ENCODE measurements at places on chromosomes 3 and 15.

DNA sequence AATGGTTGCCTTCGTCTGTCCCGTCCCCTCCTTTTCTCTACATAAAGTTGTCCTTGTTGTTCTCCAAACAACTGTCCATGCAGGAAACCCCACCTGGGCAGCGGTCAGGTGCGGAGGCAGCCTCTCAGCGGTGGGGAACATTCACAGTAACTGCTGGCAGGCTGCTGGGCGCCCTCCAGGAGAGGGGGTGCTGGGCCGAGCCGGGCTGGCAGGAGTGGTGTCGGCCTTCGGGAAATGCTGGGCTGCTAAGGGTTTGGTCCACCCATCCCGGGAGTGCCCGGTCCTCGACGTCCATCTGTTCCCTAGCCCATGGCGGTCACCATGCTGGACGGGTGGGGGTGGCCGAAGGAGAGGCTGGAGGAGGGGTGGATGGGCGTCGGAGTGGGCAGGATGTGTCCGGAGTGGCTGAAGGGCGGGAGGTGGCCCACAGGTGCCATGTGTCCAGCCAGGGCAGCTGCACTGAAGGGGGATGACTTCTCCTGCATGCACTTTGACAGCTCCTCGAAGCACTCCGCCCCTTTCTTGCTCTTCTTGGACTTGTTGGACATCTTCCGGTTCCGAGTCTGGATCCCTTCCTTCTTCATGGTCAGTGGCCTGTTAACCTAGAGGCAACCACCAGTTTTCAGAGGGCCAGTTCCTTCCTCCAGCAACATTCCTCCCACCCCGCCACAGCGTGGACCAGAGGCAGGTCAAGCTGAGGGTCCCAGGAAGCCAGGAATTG is 12.1 kb downstream of the GATA2 start:
- no peaks in the 10 kb centered on the region for H3K36me3 ChIP-seq
- peaks cover 16% of the 10 kb centered on the region for H3K4me1 ChIP-seq
- no peak overlapping the region for H3K27ac ChIP-seq
- DNase-seq: no peak

GRCh38 chr3:188021041-188021440 is 132.9 kb upstream of the LPP start:
- H3K27me3 ChIP-seq: no peaks in the 10 kb centered on the region
- no peak for DNase-seq
- no peak overlapping the region for H3K27ac ChIP-seq
- H3K4me3 ChIP-seq: no peak overlapping the region
- H3K4me1 ChIP-seq: no peaks in the 10 kb centered on the region

DNA sequence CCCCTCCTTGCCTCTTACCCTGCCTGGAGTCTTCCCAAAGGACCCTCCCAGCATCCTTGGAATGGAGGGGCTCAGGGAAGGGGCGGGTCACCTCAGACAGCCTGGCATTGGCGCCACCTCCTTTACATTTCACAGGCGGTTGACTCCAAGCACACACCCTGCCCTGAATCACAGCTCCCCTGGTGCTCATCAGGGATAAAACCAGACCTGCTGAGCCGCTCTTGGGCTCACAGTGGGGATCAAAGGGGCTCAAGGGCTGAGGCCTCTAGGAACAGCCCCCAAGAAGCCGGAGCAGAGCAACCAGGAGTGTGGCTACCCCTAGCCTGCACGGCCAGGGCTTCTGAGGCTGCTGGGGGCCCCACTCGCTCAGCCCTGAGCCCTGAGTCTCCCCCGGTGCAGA is 16.6 kb downstream of the LINGO1 start:
- no peak for DNase-seq
- H3K27ac ChIP-seq: no peak overlapping the region
- no peaks in the 10 kb centered on the region for H3K36me3 ChIP-seq
- no peak overlapping the region for H3K4me3 ChIP-seq

GRCh38 chr3:61454801-61455200 is 106.6 kb upstream of the PTPRG start:
- DNase-seq: no peak
- no peak overlapping the region for H3K27ac ChIP-seq
- H3K36me3 ChIP-seq: no peaks in the 10 kb centered on the region
- no peaks in the 10 kb centered on the region for H3K4me1 ChIP-seq
- H3K4me3 ChIP-seq: no peak overlapping the region

GRCh38 chr3:100033184-100033583 is 81.1 kb downstream of the FILIP1L start:
- no peak for DNase-seq
- no peaks in the 10 kb centered on the region for H3K27me3 ChIP-seq
- H3K4me1 ChIP-seq: peaks cover 32% of the 10 kb centered on the region
- H3K27ac ChIP-seq: peak overlapping the region; percentile 4
- H3K36me3 ChIP-seq: no peaks in the 10 kb centered on the region

All from sigmoid colon (tissue), 7 donors.